ENCODE measurements at places on chromosomes 5 and 9.

- DNase-seq = no peak
Measured at GRCh38 chr9:37801287-37801850, 772 bp downstream of the DCAF10 start.

DNA sequence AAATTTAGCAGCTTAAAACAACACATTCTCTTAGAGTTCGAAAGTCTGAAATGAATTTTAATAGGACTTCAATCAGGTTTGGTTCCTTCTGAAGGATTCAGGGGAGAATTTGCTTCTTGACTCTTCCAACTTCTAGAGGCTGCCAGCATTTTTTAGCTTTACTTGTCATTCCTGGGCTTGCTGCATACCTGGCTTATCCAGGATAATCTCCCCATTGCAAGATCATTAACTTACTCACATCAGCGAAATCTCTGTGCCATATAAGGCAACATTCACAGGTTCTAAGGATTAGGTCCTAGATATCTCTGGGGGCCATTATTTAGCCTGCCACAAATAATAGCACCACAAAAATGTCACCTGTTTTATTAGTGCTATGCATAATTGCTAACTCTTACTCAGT is 46.2 kb upstream of the PCSK5 start:
- no peak for DNase-seq

DNA sequence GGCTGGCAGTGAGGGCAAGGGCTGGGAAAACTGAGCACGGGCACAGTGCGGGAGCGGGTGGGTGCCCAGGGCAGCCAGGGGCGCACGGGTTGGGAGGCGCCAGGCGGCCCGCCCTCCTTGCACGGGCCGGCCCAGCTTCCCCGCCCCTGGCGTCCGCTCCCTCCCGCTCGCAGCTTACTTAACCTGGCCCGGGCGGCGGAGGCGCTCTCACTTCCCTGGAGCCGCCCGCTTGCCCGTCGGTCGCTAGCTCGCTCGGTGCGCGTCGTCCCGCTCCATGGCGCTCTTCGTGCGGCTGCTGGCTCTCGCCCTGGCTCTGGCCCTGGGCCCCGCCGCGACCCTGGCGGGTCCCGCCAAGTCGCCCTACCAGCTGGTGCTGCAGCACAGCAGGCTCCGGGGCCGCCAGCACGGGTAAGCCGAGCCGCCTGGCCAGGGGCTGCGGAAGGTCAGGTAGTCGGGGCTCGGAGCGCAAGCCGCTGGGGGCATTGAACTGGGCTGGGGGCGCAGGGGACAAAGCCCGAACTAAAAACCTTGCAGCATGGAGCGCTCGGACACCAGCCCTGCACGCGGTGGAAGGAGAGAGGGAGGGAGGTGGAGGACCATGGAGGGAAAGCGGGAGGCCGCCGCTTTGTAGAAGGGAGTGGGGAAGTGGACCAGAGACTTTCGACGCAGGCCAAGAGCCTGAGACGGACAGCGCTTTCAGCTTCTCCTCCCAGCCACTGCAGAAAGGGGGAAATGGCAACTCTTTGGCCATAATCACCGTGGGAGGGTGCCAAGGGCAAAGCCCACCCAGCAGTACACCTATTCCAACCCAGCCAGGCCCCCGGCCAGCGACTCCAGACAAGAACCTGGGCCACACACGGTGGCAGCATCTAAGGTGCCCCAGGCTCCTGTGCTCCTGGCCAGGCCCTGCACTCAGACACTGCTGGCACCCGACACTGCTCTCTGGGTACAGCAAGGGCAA is at the start of gene TGFBI:
Gene TGFBI, plus strand, starts transcription at position 207 of the 961 bp plus-strand sequence. Its CDS starts 68 bp downstream, at position 275.
- no peak for DNase-seq

DNA sequence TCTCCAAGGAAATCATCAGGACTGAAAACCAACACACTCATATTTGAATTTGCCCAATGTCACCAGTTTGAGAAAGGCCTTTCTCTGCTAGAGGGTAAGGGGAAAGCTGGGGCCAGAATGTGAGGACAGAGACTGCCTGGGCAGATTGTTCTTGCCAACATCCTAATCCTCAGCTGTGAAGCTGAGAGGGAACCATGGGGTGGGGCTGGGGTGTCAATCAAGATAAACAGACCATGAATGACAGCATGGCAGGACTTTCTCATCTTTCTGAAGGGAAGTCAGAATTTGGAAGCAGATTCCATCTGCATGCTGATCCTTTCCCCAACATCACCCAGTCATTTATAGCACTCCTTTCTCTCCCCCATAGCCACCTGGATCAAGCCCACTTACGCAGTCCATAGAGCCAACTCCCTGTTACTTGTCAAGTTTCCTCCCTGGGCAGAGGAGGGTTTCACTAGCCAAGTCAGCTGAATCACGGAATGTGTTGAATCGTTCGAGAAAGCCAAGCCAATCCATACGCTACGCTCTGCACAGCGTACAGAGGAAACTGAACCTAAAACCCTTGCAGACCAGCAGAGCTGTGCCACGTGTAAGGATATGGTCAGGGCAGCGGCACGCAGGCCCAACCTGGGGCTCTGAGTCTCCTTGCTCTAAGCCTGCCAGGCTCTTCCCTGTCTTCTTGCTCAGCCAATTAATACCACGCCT is 14.9 kb downstream of the GLDC start:
- no peak for DNase-seq

DNA sequence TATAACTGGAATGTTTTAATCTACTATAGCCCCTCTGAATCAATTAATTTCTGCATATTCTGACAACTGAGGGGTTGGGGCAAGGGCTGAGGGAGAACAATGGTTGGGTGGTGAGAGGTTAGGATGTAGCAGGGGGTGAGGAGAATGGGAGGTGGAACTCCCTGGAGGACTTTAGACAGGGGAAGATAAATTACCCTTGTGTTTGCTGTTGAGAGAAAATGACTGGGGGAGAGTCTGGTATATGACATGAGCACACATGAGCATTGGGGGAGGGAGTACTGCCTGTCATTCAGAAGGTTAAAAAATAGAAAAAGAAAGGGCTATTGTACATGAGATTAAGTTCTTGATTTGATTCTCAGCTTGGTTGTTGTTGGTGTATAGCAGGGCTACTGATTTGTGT is 37.2 kb upstream of the PAPPA start:
- DNase-seq = no peak

GRCh38 chr9:69314547-69314946 is 10.5 kb upstream of the ENTREP1 start:
- DNase-seq = no peak

DNA sequence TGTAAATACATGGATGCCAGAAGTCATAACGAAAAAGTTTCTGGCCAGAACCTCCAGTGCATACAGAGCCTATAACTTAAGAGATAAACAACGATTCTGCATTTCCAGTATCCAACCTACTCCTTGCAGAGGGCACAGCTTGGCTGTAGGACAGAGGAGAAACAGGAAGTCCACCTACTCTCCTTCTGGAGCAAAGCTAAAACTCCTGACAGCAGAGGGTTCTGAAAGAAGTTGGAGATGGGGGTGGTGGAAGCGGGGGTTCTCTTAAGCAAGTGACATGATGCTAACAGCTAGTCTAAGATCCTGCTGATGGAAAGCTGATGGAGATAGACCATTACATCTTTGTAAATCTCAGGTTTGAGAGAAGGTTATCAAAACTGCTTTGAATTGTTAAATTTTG is 35.5 kb upstream of the CTNNAL1 start:
- no peak for DNase-seq

DNA sequence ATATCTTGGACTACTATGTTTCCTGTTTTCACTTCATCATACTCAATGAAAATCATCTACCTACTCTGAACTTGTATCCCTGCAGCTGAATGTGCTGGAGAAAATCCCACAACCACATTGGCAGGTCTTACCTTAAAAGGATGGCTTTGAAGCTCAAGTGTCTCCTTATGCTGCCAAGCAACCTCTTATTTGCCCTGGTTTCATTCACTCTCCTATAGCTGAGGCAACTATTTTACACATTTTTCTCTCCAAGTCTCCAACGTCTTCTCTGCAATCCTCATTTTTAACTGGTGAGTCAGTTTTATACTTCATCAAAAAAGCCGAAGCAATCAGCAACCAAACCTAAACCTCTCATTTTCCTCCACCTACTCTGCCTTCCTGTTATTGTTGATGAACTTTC is 49.7 kb downstream of the POU4F3 start:
- peak; percentile 55 for DNase-seq

GRCh38 chr9:103702572-103702971 is 391.5 kb upstream of the SMC2 start:
- no peak for DNase-seq

GRCh38 chr9:98333703-98334582 is 78.5 kb upstream of the TBC1D2 start:
- no peak for DNase-seq

DNA sequence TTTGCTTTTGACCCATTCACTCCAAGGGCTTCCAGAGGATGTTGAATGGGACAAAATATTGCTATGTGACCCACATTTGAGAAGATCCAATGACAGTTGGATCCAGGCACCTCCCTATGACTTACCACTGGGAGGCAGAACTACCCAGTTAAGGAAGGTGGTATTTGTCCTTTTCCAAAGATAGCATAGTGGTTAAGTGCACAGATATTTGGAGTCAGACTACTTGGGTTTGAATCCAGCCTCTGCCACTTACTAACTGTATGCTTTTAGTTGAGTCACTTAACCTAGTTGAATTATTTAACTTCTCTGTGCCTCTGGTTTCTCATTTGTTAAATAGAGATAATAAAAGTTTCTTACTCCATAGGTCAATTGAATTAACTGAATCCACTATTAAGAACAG is 74.5 kb upstream of the PALM2AKAP2 start:
- no peak for DNase-seq

GRCh38 chr5:116476897-116477537 is 97.6 kb downstream of the SEMA6A start:
- no peak for DNase-seq

DNA sequence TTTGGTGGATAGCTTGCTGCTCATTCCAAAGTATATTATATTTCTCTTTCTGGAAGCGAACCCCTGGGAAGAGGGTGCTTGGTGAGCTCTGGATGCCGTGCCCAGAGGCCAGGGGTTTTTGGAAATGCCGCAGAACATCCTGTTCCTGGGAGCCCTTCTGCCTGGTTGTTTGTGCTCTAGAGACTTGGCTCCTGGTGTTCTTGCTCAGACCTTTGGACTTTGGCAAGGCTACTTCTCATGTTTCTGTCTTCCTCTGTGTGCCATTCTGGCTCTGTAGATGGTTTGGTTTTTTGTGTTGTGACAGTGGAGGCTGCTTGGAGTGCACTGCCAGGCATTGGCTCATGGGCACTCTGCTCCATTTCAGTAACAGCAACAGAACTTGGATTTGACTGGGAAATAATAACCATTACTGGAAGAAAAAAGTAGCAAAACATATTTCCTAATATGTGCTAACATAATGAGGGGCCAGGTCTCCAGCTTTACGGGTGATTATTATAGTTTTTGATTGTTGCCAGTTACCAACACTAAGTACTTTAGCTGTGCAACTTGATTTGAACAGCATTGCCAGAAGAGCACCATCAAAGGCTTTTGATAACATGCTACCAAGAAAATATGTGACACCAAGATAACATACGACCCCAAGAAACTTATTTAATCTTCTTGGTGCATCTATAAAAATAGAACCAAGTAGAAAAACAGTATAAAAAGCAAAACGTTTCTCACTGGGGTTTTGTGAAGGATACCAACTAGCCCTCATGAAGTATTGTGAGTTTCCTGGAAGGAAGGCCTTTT is 94.2 kb downstream of the PCSK1 start:
- no peak for DNase-seq
